Fibroblast of gingiva (primary cell): ENCODE measurements at places on chromosomes 13 and 19.
A peak's percentile ranks its signal among the peaks of the same experiment; 100 is the strongest.

- no peak for DNase-seq
Observed at GRCh38 chr13:28658539-28658795, 463 bp upstream of the POMP start.

- DNase-seq: peak; percentile 40
Observed at GRCh38 chr13:96141032-96141431, 51.1 kb downstream of the HS6ST3 start.

GRCh38 chr19:17532557-17532956 is 21.1 kb downstream of the PGLS start:
- DNase-seq: no peak

- DNase-seq: no peak
Observed at GRCh38 chr19:18202778-18203407, 949 bp downstream of the RAB3A start.

- no peak for DNase-seq
Observed at GRCh38 chr13:106522112-106522705, 13.3 kb downstream of the EFNB2 start.

- no peak for DNase-seq
Observed at GRCh38 chr13:21911646-21912298, 240.9 kb downstream of the FGF9 start.

- no peak for DNase-seq
Observed at GRCh38 chr13:80196756-80197155, 144.2 kb downstream of the SPRY2 start.

DNA sequence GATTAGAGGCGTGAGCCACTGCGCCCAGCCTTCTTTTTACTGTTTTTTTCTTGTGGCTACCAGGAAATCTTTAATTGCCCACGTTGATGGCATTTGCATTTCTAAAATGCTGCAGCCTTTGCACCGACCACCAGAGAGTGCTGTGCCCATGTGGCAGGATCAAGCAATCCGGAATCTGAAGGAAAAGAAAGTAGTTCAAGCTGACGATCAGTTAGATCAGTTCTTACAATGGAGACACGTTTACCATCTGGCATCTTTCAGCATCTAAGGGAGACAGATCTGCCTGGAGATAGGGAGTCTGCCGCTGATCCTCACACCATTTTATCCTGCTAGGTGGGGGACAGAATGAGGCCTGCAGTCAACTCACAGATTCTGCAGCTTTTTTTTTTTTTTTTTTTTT is 19.9 kb downstream of the TINCR start:
- no peak for DNase-seq

DNA sequence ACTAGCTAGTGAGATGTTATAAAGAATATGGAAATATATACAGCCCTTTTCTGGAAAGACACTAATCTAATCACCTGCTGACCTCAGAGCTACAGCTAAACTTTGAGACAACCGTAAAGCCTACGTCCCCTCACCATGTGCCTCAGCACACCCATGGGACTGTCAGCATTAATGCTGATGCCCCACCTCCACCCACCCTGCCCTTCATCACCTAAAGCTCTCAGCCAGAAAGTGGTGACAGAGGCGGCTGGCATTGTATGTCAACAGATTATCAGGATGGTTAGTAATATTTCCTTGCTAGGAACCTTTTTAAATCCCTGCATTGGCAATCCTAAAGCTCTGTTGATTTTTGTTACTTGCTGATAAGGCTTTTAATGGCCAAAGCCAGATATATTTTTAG is 1177.9 kb downstream of the DIAPH3 start:
- DNase-seq: no peak
